ENCODE measurements at places on chromosomes 5 and 9.

- DNase-seq, result no peak
These were observed 620.5 kb upstream of the KLF4 start for GRCh38 chr9:108109927-108110690.

- no peak for DNase-seq
These were observed 8.3 kb upstream of the POMT1 start for GRCh38 chr9:131494296-131494870.

- no peak for DNase-seq
These were observed 3.3 kb upstream of the PBX3 start for GRCh38 chr9:125743682-125744428.

DNA sequence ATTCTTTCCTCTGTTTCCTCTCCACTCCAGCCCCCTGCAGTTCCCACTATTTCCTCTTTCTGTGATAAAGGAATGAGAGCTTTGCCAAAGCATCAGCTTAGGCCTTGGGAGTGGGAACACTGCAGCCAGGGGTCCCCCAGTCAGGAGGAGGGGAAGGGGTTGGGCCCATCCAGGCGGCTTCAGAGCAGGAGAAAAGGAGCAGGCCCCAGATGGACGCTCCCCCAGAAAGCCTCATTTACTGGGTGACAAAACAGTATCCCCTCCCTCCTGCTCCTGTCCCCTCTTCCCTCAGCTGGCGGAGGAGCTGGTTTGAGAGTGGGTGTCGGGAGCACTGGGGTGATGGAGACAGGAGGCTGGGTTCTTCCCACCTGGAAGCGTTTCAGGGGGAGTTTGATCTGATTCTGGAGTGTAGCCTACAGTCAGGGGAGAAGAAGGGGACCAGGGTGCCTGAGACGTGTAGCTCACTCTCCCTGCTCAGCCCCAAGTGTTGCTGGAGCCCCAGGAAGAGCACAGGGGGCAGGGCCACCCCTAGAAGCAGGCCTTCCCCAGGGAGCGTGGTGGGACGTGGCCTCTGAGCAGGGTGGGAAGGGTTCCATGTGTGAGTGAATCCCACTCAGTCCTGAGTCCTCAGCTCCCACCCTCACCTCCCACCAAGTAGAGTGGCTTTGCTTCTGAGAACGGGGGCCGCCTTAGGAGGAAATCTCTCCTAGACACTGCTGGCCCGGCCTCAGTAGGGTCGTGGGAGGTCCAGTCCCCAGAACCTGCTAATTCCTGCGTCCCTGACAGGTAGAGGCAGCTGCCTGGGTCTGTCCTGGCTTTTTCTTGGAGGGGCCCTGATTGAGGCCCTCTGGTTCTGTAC lies 173.1 kb downstream of the CACNA1B start:
- no peak for DNase-seq

DNA sequence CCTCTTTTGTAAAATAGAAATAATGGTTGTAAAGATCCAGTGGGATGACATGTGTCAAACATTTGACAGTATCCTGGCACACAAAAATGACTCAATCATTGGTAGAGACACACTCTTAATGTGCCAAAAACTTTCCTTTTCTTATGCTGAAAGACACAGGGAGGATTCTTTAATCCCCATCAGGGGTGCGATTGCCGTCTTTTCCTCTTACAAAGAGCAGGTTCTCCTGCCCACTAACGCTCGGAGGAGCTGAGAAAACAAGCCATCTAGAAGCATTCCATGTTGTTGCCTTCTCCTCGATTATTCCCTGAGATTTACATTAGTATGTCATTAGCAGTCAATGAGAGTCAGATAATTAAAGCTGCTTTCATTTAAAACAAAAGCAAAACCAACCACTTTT lies 342.6 kb upstream of the CCNH start:
- DNase-seq, result no peak

- DNase-seq, result no peak
These were observed 349.3 kb upstream of the TLE4 start for GRCh38 chr9:79222483-79222882.

GRCh38 chr5:8399471-8399870 lies 530.5 kb downstream of the MTRR start:
- DNase-seq, result no peak

Data from RWPE1 (cell line).